ENCODE measurements at places on chromosomes 7 and 10.

GRCh38 chr7:83918142-83918541, 269.2 kb upstream of the SEMA3E start:
- no peak for DNase-seq

GRCh38 chr10:70935125-70935625, 46.8 kb upstream of the PCBD1 start:
- DNase-seq, result no peak

DNA sequence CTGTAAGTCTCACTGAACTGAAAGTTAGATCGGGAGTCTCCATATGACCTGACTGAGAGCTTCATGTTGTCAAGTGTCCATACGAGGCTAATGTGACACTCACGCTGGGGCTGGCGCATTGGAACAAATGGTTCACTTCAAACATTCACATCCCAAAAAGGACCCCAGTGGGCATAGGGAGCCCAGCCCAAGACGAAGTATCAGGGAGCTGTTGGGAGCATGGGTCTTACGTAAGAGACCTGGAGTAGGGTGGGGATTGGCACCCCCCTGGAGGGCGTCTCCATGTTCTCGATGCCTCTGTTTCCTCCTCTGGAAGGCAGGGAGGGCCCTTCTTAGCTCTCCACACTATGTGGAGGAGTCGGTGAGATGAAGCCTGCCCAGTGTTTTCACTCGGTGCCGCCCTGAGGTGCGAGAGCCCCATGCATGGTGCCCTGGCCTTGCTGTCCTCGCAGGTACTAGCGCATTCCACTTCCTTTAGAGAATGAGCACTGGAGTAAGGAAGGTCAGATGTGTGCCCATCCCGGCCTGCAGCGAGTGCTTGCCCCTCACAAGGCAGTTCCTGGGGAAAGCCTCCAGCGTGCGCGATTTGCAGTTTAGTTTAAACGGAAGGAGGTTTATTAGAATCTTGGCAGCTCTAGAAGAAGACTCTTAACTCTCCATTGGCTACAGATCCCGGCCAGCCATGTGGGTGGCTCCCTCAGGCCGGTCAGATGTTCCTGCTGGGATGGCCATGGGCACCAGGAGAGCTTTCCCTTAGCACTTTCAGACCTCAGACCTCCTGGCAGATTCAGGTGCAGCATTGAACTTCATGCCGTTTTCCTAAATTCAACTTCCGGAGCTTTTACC, 64.4 kb downstream of the PTPRE start:
- DNase-seq, result no peak

DNA sequence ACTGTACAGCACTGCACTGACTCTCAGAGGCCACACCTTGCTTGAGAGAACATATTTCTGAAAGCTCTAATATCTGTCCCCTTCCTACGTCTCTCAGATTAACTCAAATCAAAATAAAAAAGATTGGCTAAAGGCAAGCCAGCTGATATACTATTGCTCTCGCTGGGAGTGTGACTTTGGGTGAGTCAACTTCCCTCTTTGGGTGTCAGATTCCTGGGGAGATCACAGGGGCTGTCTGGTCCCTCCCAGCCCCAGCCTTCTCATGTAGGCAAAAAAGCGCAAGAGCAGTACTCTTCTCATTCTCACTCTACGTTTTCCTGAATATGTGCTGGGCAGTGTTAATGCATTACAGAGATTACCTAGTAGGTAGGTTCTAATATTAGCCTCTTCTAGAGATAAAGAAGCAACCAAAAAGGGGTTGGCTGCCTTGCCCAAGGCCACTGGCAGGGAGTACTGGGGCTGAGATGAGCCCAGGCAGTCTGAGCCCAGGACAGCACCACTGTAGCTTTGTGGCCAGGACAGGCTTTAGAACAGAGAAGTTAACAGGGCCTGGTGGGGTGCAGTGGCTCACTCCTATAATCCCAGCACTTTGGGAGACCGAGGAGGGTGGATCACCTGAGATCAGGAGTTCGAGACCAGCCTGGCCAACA, 9.1 kb upstream of the DENND2A start:
- DNase-seq, result no peak

- no peak for DNase-seq
Measured at GRCh38 chr10:23391821-23392220, 47.1 kb upstream of the OTUD1 start.

DNA sequence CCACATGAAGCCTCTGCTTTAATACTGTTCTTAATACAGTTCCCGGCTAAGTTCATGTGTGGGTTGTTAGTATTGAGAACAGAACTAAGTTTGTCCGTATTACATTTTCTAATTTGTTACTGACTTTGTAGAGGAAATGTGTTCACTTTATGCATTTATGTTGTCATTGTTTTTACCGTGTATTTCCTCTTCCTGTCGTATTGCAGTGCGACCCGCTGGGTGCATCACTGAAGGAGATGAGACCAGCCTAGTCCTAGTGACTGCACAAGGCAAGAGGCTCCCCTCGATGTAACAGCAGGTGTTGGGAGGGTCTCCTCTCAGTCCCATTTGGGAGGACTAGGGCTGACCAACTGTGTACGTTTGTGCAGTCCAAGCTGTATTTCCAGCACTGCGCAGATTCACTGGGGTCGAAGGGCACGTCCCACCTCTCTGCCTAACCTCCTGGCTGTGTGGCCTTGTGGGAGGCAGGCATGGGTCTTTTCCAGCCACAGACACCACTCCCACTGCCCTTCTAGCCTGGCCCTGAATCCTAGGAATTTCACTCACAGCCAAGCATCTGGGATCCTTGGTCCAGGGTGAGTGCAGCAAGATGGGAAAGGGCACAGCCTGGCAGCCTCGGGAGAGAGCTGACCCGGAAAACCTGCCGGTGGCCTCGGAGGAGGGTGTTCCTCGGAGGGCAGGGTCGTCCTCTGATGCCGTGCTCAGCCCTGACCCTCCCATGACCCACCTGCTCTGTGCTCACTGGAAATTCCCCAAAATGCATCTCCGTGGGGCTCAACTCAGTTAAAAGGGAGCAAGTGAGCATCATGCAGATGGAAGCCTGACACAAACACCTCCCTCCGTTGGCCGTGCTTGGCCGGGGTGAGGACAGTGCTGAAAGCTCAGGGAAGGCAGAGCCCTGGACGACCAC, 63.9 kb upstream of the FAM20C start:
- no peak for DNase-seq

GRCh38 chr10:66717231-66717981, 208.4 kb upstream of the LRRTM3 start:
- no peak for DNase-seq

DNA sequence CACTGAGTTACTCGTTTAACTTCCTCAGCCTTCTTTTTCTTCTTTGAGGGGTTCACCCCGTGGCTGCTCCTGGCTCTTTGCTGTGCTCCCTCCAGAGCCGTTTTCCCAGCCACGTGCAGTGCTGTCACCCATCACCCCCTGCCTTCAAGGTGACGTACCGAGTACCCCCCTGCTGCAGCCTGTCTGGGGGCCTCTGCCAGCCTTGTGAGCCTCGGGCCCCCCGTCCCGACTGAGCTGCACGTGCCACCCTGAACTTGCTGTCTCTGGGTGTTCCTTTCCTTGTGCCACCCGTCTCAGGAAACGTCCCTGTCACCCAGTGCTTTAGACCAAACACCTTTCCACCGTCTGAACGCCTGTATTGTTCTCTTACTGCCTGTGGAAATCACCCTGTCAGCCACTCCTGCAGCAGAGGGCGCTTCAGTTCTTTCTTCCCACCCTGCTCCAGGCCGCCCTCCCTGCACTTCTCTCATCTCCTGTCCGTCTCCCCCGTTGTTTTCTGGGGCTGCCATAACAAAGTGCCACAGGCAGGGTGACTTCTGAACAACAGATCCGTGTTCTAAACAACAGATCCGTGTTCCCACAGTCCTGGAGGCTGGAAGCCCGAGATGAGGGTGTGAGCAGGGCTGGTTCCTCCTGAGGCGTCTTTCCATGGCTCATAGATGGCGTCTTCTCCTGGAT, 44.6 kb downstream of the WDR37 start:
- no peak for DNase-seq

DNA sequence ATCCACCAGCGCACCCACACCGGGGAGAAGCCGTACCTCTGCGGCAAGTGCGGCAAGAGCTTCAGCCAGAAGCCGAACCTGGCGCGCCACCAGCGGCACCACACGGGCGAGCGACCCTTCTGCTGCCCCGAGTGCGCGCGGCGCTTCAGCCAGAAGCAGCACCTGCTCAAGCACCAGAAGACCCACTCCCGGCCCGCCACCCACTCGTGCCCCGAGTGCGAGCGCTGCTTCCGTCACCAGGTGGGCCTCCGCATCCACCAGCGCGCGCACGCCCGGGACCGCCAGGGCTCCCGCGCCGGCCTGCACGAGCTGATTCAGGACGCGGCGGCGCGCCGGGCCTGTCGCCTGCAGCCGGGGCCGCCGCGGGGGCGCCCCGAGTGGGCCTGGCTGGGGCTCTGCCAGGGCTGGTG, 17.7 kb downstream of the ZNF775 start:
- no peak for DNase-seq

- no peak for DNase-seq
Measured at GRCh38 chr7:124810605-124811004, 45.0 kb upstream of the GPR37 start.

- DNase-seq, result no peak
Measured at GRCh38 chr7:71329030-71329660, 197.2 kb downstream of the GALNT17 start.

- peak; percentile 95 for DNase-seq
Measured at GRCh38 chr10:100912605-100913469, at the start of gene SLF2. Gene SLF2 (plus strand): TSS chr10:100912963. CDS start chr10:100913111, 148 bp downstream.

DNA sequence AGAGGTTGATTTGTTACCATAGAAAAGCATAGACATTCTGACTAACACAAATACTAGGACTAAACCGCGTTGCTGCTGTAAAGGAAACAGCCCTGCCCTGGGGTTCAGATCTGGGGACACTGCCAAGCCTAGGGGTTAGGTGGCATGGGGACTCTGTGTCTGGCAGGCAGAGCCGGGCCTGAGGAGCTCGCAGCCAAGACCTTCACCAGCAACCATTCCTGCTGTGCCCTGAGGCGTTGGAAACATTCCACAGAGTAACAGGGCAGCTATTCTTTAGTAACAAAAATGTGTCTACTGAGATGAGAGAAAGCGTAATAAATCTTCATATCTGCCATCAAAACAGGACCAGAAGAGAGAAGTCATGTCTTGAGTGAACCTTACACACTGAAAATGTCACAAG, 280.5 kb downstream of the POM121L12 start:
- DNase-seq, result no peak

- no peak for DNase-seq
Measured at GRCh38 chr10:130707389-130707979, 571.3 kb downstream of the GLRX3 start.

GRCh38 chr10:2933924-2934323, 133.4 kb upstream of the PFKP start:
- no peak for DNase-seq

DNA sequence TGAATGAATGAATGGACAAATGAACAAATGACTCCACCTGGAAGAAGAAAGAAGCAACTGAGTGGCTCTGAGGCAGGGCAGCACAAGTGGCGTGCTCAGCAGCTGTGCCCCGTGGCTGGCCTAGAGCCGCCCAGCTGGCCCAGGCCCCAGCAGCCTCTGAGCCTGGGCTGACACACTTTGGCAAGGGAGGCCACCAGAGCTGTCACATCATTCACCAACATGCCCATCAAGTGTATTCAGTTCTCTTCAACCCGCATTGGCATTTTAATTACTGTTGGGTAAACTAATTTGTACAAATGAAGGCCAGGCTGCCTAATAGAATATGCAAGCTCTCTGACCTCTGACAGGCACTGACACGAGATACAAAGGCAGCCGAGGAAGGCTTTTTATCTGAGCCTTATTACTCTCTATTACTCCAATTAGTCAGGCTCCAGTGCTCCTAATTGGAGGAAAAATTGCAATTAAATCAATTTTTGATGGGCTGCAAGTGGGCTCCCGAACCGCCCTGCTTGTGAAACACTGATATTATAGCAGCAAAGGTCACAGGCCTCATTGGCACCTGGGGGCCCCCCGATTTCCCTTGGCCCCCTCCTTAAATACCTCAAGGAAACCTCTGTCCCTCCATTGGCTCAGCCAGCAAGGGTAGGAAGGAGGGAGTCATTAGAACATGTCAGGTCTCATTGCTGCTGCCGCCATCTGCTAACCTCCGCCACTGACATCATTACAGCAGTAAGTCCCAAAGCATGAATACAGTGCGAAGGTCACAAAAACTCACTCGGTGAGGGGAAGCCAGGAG, 41.9 kb downstream of the DPCD start:
- DNase-seq, result no peak

DNA sequence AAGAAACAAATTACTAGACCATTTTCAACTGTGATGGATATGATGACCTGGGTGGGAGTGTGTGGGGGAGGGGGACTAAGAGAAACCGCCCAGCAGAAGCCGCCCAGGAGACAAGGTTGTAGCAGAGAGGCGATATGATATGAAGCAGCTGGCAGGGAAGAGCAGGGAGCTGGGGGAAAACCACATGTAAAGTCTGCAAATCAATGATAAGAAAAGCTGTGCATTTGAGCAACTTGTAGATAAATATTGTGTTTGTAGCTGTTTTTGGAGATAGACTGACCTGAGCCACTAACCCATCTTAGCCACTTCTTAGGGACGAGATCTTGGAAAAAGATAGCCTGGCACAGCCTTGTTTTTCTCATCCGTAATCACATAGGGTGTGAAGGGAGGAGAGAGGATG, 252.6 kb downstream of the SEC23IP start:
- DNase-seq, result no peak

GRCh38 chr10:66837335-66837734, 88.5 kb upstream of the LRRTM3 start:
- no peak for DNase-seq

- no peak for DNase-seq
Measured at GRCh38 chr10:125551247-125551646, 131.7 kb downstream of the TEX36 start.

- DNase-seq, result no peak
Measured at GRCh38 chr7:50953303-50953702, 170.6 kb upstream of the GRB10 start.

- DNase-seq, result no peak
Measured at GRCh38 chr7:82325416-82325815, 118.2 kb downstream of the CACNA2D1 start.

- DNase-seq, result no peak
Measured at GRCh38 chr7:106346678-106347217, 62.0 kb upstream of the NAMPT start.

- DNase-seq, result no peak
Measured at GRCh38 chr7:50145226-50145625, 52.2 kb upstream of the ZPBP start.

- DNase-seq, result no peak
Measured at GRCh38 chr10:89550509-89550908, 15.1 kb upstream of the SLC16A12 start.

GRCh38 chr7:38554586-38554985, 76.6 kb downstream of the AMPH start:
- no peak for DNase-seq

DNA sequence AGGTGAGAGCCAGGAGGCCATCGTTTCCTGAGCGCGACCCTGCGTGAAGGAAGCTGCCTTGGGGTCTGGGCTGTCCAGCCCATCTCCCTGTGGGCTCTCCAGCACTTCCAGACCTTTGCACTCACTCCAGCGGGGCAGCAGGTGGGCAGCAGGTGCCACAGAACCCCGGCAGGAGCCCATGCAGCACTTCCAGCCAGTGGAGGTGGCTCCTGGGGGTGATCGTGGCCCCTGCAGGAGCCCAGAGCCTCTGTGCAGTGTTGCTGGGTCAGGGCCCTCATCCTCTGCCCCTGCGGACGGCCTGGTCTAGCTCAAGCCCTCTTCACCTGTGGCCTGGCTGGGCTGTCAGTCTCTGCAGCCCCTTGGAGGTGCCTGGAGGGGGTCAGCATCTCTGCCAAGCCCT, 59.9 kb downstream of the PWWP2B start:
- no peak for DNase-seq

- no peak for DNase-seq
Measured at GRCh38 chr10:97782455-97783228, 10.8 kb upstream of the SFRP5 start.

All from pulmonary artery endothelial cell (primary cell).